ENCODE measurements at places on chromosomes 12 and 14.

DNA sequence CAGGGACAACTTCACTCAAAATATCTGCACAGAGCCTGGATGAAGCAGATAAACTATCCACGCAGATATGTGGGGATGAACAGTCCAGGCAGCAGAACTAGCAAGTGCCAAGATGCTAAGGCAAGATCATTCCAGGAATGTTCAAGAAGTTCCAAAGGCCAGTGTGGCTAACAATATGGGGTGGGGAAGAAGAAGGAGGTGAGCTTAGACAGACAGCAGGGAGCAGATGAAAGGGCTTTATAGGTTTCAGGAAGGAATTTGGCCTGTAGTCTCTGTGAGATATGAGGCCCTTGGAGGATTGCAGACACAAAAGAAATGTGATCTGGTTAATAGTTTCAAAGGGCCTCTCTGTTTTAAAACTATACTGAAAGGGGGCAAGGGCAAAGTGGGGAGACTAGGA, 63.5 kb upstream of the PPM1H start:
- DNase-seq, result no peak

DNA sequence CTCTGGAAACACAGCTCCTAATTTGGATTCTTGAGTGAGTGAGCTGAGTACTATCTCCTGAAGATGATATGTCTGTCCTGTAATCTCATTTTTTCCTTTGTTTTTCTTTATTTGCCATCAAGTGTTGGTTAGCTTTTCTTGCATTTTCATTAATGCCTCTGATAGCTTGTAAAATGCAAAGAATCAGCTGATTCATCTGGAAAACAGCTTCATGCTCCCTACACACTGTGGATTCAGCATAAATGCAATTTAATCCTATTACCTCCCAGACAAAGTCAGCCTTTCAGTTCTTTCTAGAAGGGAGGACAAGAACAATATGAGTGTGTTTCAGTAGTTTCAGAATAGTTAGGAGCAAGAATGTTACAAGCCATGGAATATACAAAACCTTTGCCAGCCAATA, 79.4 kb downstream of the DACT1 start:
- DNase-seq, result no peak

DNA sequence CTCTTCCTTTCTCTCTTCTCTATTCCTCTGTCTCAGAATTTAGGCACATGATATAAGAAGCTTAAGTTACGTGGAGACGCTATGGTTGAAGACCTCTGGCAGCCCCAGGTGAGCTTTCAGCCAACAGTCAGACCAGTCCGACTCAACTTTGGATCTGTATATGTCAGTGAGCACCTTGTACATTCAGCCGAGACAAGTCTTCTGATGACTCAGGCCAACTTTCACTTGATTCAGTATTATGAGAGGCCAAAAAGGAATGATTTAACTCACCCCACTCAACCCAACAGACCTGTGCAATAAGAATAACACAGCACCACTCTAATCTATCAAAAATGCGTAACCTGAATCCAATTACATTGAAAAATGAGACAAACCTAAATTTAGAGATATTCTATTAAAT, 47.5 kb upstream of the FOXG1 start:
- no peak for DNase-seq

DNA sequence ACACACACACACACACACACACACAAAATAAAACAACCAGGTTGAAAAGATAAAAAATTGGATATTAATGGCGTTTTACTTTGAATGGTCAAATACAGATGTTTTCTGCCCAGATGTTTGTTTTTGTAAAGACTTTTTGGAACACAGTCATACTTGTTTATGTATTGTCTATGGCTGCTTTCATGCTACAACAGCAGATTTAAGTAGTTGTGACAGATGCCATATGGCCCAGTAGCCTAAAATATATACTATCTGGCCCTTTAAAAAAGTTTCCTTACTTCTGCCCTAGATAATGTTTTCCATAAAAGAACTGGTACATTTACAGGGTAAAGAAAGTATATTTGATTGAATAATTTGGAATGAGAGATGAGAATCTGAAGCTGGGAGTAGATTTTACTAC, 1362.8 kb upstream of the SEL1L start:
- DNase-seq, result no peak

DNA sequence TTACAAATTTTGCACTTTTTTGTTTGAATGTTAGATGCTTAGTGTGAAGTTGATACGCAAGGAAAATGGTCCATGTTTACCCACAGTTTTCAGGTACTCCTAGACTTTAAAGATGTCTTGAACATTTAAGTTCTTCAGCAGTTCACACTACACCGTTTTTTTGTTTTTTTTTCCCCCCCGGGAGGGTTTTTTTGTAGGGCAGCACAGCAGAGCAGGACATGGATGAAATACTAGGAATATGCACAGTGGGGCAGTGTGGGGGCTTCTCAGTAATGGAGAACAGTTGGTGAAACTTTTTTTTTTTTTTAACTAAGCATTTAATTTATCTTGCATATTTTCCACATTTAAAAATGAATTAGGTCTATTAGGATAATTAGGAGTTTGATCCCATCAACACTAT, 4.9 kb downstream of the RAN start:
- no peak for DNase-seq

DNA sequence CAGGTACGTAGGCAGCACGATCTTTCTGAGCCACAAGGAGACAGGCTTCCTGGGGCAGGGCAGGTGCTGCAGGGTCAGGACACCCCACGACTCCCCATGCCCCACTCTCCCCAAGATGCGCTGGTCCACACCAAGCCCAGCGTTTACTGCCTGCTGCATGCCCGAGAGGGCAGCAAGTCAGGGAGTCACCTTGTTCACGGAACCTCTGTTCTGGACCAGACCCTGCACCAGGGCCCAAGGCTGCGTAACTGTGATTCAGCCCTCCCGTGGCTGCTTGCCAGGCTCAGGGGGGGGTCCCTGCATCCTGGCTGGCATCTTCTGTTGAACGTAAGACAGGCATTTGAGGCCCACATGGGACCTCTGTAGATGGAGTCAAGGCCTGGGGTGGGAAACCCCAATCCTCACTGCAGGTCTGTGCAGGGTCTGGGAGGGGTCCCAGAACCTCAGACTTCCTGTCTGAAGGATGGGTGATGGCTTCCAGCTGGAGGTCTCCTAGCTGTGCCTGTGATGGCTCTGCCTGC, 228.6 kb upstream of the RTL1 start:
- no peak for DNase-seq

- DNase-seq, result peak; percentile 38
These were observed 319.0 kb upstream of the RTL1 start for GRCh38 chr14:101222362-101223070.

DNA sequence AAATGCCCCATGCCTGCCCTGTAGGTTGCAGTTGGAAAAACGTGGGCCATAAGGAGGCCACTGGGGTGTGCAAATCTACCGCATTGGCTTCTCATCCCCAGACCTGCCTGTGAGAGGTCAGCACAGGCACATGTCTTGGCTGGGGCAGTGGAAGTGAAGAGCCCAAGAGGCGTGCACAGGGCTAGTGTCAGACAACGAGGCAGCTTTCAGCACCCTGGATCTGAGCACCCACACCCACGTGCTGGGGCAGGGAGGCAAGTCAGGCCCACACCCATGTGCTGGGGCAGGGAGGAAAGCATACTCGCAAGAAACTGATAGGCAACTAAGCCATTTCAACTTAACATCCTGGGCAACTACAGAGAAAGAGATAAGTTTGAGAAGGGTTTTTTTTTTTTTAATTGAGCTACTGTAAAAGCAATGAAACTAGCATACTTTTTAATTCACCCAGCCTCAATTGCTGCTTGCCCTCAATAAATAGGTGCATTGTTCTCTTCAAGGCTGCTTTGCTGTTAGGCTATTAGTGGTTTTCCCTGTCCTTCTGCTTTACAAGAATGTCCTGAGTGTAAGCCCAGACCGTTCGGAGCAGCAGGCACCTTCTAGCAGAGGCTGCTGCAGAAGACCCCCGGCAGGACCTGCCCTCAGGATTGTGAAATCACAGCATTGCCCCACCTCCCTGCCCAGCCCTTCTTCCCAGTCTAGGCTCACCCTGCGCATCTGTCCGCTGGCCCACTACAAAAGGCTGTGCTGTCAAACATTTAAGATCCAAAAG, 355.3 kb upstream of the FKBP4 start:
- no peak for DNase-seq

DNA sequence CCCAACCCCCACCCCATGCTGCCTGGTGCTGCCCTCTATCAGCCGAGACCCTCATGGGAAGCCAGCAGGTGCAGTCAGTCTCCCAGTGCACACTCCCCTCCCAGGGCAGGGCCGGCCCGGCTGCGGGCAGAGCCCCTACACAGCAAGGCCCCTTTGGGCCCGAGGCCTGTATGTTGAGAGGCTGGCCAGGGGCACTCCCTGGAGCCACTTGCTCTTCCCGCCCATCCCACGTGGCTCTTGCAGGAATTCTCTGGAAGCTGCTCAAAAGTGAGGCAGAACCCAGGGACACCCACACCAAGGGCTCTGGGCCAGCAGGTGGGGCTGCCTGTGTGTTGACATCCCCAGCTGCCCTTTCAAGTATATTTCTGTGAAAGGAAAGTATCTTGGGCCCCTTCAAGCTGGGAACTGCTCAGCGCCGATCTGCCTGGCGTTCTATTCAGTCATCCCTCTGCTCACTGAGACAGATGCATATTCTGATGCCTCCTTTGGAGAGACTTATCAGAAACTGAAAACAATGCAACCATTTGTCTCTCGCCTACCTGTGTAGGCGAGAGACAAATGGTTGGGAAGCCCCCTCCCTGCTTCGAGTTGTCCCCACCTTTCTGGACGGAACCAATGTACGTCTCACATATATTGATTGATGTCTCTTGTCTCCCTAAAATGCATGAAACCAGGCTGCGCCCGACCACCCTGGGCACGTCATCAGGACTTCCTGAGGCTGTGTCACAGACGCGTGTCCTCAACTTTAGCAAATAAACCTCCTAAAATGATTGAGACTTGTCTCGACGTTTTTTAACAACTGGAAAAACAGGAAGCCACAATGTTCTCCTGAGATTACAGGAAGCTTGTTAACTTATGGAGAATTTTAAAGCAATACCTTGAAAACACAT, 6.0 kb downstream of the GPR132 start:
- DNase-seq, result peak; percentile 72

DNA sequence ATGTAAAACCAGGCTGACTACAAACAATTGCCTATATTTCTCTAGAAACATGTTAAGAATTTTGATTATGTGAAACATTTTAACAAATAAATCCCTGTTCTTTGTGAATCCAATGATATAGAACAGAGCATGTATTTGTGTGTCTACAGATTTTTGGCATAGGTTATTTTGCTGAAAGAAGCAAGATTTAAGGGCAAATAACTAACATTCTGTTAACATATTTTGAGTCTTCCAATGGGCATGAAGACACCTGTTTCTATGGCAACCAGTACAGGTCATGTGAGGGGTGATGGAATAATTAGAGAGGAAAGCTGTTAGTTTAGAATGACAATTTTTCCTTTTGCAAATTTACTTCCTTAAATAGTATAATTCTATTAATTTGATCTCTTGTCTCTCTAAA, 8.8 kb downstream of the ART4 start:
- no peak for DNase-seq

- DNase-seq, result no peak
These were observed 447.5 kb downstream of the AACS start for GRCh38 chr12:125512541-125513298.

- DNase-seq, result no peak
These were observed 104.0 kb downstream of the GCH1 start for GRCh38 chr14:54798465-54799124.

GRCh38 chr12:78331753-78332152, 501.1 kb downstream of the NAV3 start:
- no peak for DNase-seq

DNA sequence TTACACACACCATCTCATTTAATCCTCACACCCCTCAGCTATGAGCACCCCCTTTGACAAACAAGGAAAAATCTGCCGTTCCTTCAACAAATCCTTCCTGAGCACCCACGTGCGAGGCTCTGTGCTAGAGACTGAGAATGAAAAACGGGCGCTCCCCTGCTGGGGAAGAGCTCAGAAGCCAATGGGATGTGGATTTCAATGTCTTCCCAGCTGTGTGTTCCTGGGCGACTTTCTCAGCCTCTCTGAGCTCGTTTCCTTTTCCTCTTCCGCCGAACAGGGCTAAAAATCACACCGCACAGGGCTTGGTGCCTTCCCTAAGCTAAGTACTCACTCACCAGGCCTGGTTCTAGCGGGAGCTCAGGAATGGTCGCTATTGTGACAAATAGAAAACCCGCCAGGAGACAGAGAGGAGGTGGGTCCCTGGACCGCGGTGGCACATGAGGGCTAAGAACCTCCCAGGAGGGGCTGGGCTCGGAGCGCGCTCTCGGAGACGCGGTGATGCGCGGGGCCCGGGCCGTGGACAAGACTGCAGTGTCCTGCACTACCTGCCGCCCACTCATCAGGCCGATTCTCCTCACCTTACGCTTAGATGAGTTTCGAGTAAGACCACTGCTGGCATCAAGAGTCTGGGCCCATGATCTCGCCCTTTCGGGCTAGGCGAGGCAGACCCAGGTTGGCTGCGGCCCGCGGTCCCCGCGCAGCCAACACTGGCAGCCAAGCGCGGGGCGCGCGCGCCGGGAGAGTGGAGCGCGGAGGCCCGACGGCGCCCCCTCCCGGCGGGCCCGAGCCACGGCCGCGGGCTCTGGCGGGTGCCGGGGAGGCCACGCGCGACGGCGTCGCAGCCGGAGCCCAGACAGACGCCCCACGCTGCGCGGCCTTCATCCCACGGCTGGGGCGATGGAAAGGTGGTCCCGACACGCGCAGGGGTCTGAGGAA, 17.0 kb downstream of the ZDHHC22 start:
- DNase-seq, result peak; percentile 81

DNA sequence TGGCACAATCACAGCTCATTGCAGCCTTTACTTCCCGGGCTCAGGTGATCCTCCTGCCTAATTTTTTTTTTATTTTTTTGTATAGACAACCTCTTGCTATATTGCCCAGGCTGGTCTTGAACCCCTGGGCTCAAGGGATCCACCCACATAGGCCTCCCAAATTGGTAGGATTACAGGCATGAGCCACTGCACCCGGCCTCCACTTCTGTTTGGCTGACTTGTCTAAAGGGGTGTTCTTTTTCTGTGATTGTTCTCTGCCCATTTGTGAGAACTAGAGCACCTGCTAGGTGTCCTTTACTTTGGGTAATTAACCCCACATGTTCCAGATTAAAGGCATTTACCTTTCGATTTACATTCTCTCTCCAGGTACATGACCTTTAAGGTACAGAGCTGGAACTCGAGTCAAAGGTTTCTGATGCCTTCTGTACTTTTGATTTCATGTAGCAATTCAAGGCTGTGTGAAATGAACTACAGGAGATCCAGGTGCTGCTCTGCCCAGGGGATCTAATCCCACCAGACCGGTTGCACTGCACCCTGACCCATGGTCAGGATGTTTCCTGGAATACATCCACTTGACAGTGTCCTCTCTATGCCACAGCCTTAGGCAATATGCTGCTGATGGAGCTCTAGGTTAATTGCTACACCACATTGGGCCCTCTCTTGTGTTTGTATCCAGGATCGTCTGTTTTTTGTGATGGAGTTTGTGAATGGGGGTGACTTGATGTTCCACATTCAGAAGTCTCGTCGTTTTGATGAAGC, 163.6 kb downstream of the PRKCH start:
- DNase-seq, result no peak
